ENCODE measurements at places on chromosomes 16 and 17. TPM values are rescaled to one million over a fixed set of nuclear protein-coding genes. Genes with fewer than 3 reads are reported as not detected.

The KRTAP1-1 gene
- total RNA-seq, result not detected

The AANAT gene
- total RNA-seq, result not detected

The ENPP7 gene
- total RNA-seq, result not detected

The PRSS27 gene
- total RNA-seq, result not detected

The SOST gene
- total RNA-seq, result not detected

The OR4D1 gene
- total RNA-seq, result not detected

The SMYD4 gene
- 20.3 TPM for total RNA-seq

The TMEM106A gene
- total RNA-seq, result 5.9 TPM

The KRTAP16-1 gene
- total RNA-seq, result not detected

The VAT1L gene
- 0.33 TPM for total RNA-seq
